Neural crest cell (in vitro differentiated cells): ENCODE measurements at places on chromosomes 1 and 21. TPM values are rescaled to one million over a fixed set of nuclear protein-coding genes. Genes with fewer than 3 reads are reported as not detected.

DNA sequence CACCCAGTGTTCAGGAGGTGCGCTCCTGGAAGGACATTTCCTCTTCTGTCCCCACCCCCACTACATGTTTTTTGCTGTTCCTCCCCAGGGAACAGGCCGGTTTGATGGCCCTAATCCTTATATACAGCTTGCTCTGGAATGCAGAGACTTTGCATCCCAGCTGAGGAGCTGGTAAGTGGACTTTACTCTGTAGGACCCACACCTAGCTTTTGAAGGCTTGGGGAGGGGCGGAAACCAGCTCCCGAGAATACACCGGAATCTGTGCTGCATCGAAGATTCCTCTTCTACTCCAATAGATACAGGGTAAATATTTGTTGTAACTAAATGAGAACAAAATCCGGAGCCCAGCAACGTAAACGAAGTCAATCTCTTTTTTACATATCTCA is 1.2 kb upstream of the CGN start:
- H3K36me3 ChIP-seq = no peaks in the 10 kb centered on the region
- peak overlapping the region; percentile 96 for H3K4me3 ChIP-seq
- H3K27me3 ChIP-seq = peaks cover 21% of the 10 kb centered on the region
- no peak overlapping the region for H3K27ac ChIP-seq
- no peak for DNase-seq
- peaks cover 39% of the 10 kb centered on the region for H3K4me1 ChIP-seq

- H3K27ac ChIP-seq = no peak overlapping the region
- peaks cover 3% of the 10 kb centered on the region for H3K36me3 ChIP-seq
- H3K4me1 ChIP-seq = peaks cover 9% of the 10 kb centered on the region
- no peak overlapping the region for H3K4me3 ChIP-seq
- no peak for DNase-seq
- no peaks in the 10 kb centered on the region for H3K27me3 ChIP-seq
Observed at GRCh38 chr1:82152356-82153271, 351.9 kb downstream of the ADGRL2 start.

The SH2D5 gene
- total RNA-seq = 3.2 TPM in 2 replicates

The MFAP2 gene
- total RNA-seq = 81.6 and 83.4 TPM in 2 replicates
